Progenitor cell of endocrine pancreas (in vitro differentiated cells): ENCODE measurements at places on chromosomes 1 and 21. TPM values are rescaled to one million over a fixed set of nuclear protein-coding genes. Genes with fewer than 3 reads are reported as not detected.

Gene FYB2
- total RNA-seq = 7.6 and 9.6 TPM in 2 replicates

Gene PTPRF
- 482 and 520 TPM in 2 replicates for total RNA-seq

Gene CFHR3
- total RNA-seq = 0.31 and 0.55 TPM in 2 replicates

Gene AADACL3
- total RNA-seq = not detected in 2 replicates

Gene TOR3A
- total RNA-seq = 27.4 and 27.9 TPM in 2 replicates

Gene CD5L
- not detected in 2 replicates for total RNA-seq

Gene AGL
- total RNA-seq = 26.6 and 29.4 TPM in 2 replicates

Gene TRIM63
- not detected in 2 replicates for total RNA-seq

Gene ROR1
- total RNA-seq = 61.3 and 63.8 TPM in 2 replicates

- H3K4me3 ChIP-seq = no peak overlapping the region
- H3K36me3 ChIP-seq = no peaks in the 10 kb centered on the region
- peaks cover 4% of the 10 kb centered on the region for H3K4me1 ChIP-seq
- no peak for DNase-seq
- no peaks in the 10 kb centered on the region for H3K27me3 ChIP-seq
These were observed 63.6 kb downstream of the KAZN start for GRCh38 chr1:14662116-14662515.

GRCh38 chr1:112929979-112930378, 26.0 kb downstream of the SLC16A1 start:
- H3K27ac ChIP-seq = no peak overlapping the region
- no peak overlapping the region for H3K4me3 ChIP-seq
- no peaks in the 10 kb centered on the region for H3K27me3 ChIP-seq
- no peak for DNase-seq
- H3K4me1 ChIP-seq = peaks cover 4% of the 10 kb centered on the region

DNA sequence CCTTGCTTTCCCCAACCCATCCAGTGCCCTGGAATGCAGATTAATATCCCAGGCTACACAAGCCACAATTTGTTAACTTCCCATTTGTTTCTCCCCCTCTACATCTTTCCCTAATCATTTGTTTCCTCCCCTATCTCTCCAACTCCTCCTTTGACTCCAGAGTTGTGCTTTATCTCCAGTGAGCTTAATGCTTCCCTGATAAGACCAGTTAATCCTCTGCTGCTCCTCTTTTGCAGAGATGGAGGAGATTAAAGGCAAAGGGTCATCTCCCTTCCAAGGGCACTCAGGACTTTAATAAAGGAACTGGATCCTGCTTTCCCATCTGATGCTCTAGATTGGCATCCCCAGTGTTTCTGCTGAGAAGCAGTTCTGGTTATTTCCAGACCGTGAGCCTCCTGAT, 7.1 kb downstream of the FAM78B start:
- no peaks in the 10 kb centered on the region for H3K36me3 ChIP-seq
- DNase-seq = no peak
- H3K27me3 ChIP-seq = peaks cover 74% of the 10 kb centered on the region
- peaks cover 3% of the 10 kb centered on the region for H3K4me1 ChIP-seq

- H3K27ac ChIP-seq = no peak overlapping the region
- H3K36me3 ChIP-seq = no peaks in the 10 kb centered on the region
- no peaks in the 10 kb centered on the region for H3K4me1 ChIP-seq
- no peaks in the 10 kb centered on the region for H3K27me3 ChIP-seq
- DNase-seq = no peak
- H3K4me3 ChIP-seq = no peak overlapping the region
These were observed 23.1 kb upstream of the IGSF5 start for GRCh38 chr21:39721885-39722284.

DNA sequence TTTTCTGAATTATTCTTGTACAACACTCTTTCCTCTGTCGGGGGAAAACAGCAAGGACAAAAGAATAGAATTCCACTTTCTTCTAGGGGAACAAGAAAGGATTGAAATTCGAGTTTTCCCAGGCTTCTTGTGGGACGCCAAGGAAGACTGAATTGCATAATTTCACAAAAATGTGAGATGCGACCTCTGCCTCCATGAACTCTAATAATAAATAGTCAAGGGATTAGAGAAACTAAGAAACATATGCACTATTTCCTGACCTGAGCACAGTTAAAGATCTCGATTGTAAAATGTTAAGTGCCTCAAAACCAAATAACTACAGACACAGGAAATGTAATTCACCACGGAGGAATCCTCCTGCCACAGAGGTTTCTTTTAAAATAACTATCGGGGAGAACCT, 117.3 kb upstream of the MARK1 start:
- no peak overlapping the region for H3K4me3 ChIP-seq
- no peak for DNase-seq
- no peak overlapping the region for H3K27ac ChIP-seq
- H3K4me1 ChIP-seq = no peaks in the 10 kb centered on the region

DNA sequence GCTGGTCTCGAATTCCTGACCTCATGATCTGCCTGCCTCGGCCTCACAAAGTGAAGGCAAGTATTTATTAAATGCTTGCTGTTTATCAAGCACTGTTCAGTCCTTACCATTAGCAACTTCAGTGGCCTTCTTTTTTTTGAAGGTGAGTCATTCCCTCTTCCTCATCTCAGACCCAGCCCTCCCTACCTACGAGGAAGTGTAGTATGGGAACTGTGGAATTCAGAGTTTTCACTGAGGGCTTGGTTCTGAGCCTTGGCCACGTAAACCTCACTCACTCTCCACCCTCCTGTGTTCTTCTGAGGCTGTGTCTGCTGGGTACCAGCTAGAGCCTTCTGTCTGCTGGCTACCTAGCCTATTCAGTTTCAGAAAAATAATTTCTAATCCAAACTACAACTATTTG, 218.3 kb upstream of the SGIP1 start:
- peaks cover 10% of the 10 kb centered on the region for H3K4me1 ChIP-seq
- DNase-seq = no peak
- no peak overlapping the region for H3K4me3 ChIP-seq
- H3K27me3 ChIP-seq = no peaks in the 10 kb centered on the region

- no peak for DNase-seq
- H3K27ac ChIP-seq = no peak overlapping the region
- peaks cover 3% of the 10 kb centered on the region for H3K36me3 ChIP-seq
- peaks cover 10% of the 10 kb centered on the region for H3K4me1 ChIP-seq
- peak overlapping the region; percentile 73 for H3K4me3 ChIP-seq
- peaks cover 28% of the 10 kb centered on the region for H3K27me3 ChIP-seq
These were observed 478 bp downstream of the C2CD2 start for GRCh38 chr21:41953249-41953830.

GRCh38 chr1:218848009-218848408, 325.7 kb upstream of the LYPLAL1 start:
- H3K27me3 ChIP-seq = no peaks in the 10 kb centered on the region
- no peak overlapping the region for H3K4me3 ChIP-seq
- H3K4me1 ChIP-seq = peaks cover 11% of the 10 kb centered on the region

- no peak overlapping the region for H3K27ac ChIP-seq
- H3K4me3 ChIP-seq = no peak overlapping the region
- DNase-seq = no peak
- peaks cover 11% of the 10 kb centered on the region for H3K27me3 ChIP-seq
- H3K36me3 ChIP-seq = no peaks in the 10 kb centered on the region
These were observed 32.1 kb downstream of the LAMC2 start for GRCh38 chr1:183218027-183218618.

DNA sequence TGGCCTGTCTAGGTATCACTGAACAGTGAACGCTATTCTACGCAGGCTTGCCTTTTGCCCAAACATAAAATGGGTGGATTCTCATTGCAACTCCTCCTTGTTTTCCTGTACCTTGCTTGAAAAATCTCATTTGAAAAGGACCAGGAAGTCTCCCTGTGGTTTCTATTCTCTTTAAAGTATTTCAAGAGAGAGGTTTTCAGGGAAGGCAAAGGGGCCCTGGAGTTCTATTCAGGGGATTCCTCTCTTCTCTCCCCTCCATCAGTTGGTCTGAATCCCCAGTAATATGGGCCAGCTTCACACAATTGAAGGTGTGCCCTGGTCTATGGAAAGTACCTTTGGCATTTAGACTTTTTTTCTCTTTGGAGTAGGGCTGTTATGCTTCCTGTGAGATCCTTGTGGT, 311.3 kb downstream of the RGS7 start:
- H3K4me1 ChIP-seq = no peaks in the 10 kb centered on the region
- H3K36me3 ChIP-seq = no peaks in the 10 kb centered on the region
- H3K27ac ChIP-seq = no peak overlapping the region
- DNase-seq = no peak
- no peak overlapping the region for H3K4me3 ChIP-seq
- H3K27me3 ChIP-seq = no peaks in the 10 kb centered on the region

- H3K27me3 ChIP-seq = no peaks in the 10 kb centered on the region
- H3K36me3 ChIP-seq = no peaks in the 10 kb centered on the region
- H3K4me1 ChIP-seq = no peaks in the 10 kb centered on the region
- no peak overlapping the region for H3K27ac ChIP-seq
- DNase-seq = no peak
These were observed 6.5 kb upstream of the PACC1 start for GRCh38 chr1:212421165-212421564.

- H3K4me3 ChIP-seq = no peak overlapping the region
- H3K36me3 ChIP-seq = peaks cover 16% of the 10 kb centered on the region
These were observed 22.0 kb downstream of the THAP3 start for GRCh38 chr1:6646499-6647148.

- no peak overlapping the region for H3K4me3 ChIP-seq
- H3K4me1 ChIP-seq = no peaks in the 10 kb centered on the region
- no peaks in the 10 kb centered on the region for H3K36me3 ChIP-seq
- no peak for DNase-seq
- H3K27ac ChIP-seq = no peak overlapping the region
- H3K27me3 ChIP-seq = no peaks in the 10 kb centered on the region
These were observed 225.8 kb downstream of the VAV3 start for GRCh38 chr1:107739201-107739600.

GRCh38 chr1:14599800-14600199, 1.3 kb downstream of the KAZN start:
- H3K4me3 ChIP-seq = peak overlapping the region; percentile 84
- DNase-seq = no peak
- H3K36me3 ChIP-seq = no peaks in the 10 kb centered on the region
- H3K27me3 ChIP-seq = peaks cover 26% of the 10 kb centered on the region
- peaks cover 29% of the 10 kb centered on the region for H3K4me1 ChIP-seq

- H3K4me1 ChIP-seq = peaks cover 7% of the 10 kb centered on the region
- H3K27me3 ChIP-seq = no peaks in the 10 kb centered on the region
- H3K36me3 ChIP-seq = peaks cover 2% of the 10 kb centered on the region
- no peak overlapping the region for H3K4me3 ChIP-seq
- H3K27ac ChIP-seq = no peak overlapping the region
These were observed 82.6 kb downstream of the UCHL5 start for GRCh38 chr1:192976576-192976975.

DNA sequence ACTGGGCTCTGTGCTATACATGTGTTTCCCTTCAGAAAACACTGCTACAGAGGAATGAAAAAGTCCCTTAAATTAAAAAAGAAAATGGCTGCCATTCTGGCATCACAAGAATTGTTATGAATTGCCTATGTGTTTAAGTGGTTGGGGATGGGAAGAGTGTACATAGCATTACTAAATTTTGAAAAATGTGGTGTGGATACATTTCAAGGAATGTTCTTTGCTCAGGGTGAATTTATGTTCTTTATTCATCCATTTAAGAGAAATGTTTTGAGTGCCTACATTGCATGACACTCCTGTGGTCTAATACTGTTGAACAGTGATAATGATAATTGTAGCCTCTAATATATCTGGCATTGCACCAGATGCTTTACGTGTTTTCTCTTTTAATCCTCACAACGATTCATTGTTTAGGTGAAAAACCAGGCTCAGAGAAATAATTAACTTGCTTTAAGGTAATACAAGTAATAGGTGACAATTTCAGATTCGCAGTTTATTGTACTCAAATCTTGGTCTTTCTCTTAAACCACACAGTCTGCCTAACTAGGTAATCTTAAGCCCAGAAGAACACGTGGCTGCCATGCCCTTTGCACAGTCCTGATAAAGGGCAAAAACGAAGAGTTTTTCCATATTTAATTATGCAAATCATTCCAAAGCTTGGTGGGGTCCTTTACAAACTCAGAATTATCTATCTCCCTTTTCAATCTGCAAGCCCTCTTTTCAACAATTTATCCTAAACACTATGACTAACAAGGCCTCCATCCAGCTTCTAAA, 31.5 kb downstream of the DPT start:
- H3K27me3 ChIP-seq = peaks cover 9% of the 10 kb centered on the region
- H3K4me3 ChIP-seq = no peak overlapping the region
- H3K27ac ChIP-seq = no peak overlapping the region
- peaks cover 15% of the 10 kb centered on the region for H3K4me1 ChIP-seq
